ENCODE measurements at places on chromosomes 2 and 18. TPM values are rescaled to one million over a fixed set of nuclear protein-coding genes. Genes with fewer than 3 reads are reported as not detected.

The FOXI3 gene
- polyA plus RNA-seq = 0.42 TPM

The EPB41L3 gene
- 89.3 TPM for polyA plus RNA-seq

The RUFY4 gene
- polyA plus RNA-seq = 0.07 TPM

The COLEC12 gene
- 56.6 TPM for polyA plus RNA-seq

The KCNG3 gene
- polyA plus RNA-seq = not detected

The ABCB11 gene
- 0.06 TPM for polyA plus RNA-seq

The TXNDC2 gene
- polyA plus RNA-seq = not detected

The KIF3C gene
- polyA plus RNA-seq = 7.3 TPM

The ASXL3 gene
- polyA plus RNA-seq = 4.8 TPM

The OSR1 gene
- 31.4 TPM for polyA plus RNA-seq

The CHRNG gene
- 86.6 TPM for polyA plus RNA-seq

The TGFA gene
- 0.93 TPM for polyA plus RNA-seq

All from muscle of back (tissue), 13 donors.